ENCODE measurements at places on chromosomes 3 and 15.

GRCh38 chr3:71110385-71111222 lies 472.9 kb downstream of the FOXP1 start:
- DNase-seq: no peak

GRCh38 chr15:62821384-62822131 lies 221.0 kb upstream of the TPM1 start:
- DNase-seq: no peak

DNA sequence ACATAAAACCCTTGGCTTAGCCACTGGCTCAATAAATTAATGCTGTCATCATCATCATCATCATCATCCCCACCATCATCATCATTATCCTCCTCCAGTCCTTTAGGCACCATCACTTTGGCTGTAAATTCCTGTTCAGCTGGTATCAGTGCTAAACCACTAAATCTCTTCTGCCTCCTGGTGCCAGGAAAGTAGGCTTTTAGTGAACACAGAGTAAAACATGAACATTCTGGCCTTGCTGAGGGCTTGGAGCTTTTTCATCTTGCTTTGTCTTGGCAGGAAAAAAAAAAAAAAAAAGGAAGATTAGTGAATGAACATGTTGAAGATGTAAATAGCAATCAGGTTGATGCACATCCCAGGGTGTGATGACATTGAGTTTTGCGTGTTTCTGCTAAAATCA lies 67.3 kb upstream of the EIF1B start:
- no peak for DNase-seq

- DNase-seq: no peak
Measured at GRCh38 chr3:194397757-194398312, 1.2 kb downstream of the GP5 start.

GRCh38 chr3:184078851-184079250 lies 18.0 kb upstream of the HTR3E start:
- no peak for DNase-seq

- DNase-seq: no peak
Measured at GRCh38 chr3:98930413-98930812, 28.9 kb upstream of the DCBLD2 start.

DNA sequence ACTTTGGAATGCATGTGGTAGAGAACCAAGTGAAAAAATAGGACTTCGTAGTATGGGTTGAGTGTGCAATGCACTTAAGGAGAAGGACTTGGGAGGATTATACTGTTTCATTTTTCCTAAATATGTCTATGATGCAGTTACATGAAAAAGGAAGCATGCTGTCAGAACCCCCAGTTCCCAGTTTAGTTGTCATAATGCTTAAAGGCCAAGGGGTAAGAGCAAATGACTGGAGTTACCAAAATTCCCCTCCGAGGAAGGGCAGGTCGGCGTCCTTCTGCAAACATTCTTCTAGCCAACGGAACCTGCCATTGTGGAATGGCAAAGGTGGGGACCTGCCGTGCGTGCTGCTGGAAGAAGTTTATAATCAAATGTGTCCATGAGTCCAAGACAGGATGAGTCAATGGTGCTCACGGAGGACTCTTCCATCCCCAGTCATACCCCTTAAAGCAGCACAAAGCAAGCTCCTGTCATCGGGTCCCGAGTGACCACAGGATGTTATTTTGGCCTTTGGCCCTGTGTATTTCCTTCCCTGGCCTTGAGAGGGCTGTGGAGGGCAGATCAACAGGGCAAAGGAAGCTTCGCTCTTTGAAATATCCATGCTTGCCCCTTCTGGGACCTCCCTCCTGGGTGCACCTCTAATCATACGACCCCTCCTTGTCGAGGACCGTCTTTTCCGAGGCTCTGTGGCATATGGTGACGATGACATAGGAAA lies 93.2 kb downstream of the SLCO3A1 start:
- DNase-seq: no peak

- no peak for DNase-seq
Measured at GRCh38 chr15:63246691-63247469, 30.5 kb upstream of the APH1B start.

DNA sequence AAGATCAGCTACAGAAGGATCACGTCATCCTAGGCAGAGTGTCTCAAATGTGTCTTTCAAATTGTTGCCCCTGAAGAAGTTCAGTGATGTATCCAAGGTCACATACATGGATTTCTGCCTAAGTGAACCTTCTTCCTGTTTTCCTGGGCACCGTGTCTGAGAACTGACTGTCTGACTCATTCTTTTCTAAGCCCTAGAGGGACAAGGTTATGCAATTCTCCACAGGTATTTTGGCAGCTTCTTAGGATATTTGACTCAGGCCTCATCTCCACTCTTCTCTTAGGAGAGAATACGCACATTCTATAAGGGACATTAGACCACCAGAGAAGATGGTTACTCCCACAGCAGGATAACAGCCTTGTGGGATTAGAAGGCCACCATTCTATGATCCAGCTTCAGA lies 391.9 kb upstream of the THBS1 start:
- DNase-seq: no peak

DNA sequence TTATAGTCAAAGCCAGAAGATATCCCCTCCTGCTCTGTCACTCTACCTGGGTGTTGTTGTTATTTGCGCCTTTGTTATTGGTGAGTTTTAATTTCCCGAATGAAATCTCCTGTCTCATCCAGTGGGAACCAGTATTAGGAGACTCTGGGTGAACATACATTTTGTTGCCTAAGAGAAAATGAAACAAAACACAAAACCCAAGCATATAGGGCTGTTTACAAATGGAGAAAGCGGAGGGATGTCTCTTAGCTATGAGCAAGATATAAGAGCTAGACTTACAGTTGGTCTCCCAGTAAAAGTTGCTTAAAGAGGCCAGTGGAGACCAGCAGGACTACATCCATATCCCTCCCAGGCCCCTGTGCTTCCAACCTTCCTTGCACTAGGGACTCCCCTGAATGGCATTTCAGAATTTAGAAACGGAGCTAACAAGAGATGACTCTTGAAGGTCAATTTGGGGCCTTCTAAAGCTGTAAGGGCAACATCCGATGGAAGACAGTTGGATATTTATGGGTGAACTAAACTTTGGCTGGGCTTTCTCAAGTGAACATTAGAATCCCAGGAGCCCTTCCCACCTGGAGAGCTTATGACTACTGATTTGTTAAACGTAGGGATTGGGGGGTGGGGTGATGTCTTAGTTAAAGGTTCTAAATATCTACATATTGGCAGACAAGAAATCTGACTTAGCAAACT lies 2.7 kb downstream of the EOMES start:
- no peak for DNase-seq

GRCh38 chr3:67400476-67400875 lies 253.9 kb downstream of the SUCLG2 start:
- no peak for DNase-seq

DNA sequence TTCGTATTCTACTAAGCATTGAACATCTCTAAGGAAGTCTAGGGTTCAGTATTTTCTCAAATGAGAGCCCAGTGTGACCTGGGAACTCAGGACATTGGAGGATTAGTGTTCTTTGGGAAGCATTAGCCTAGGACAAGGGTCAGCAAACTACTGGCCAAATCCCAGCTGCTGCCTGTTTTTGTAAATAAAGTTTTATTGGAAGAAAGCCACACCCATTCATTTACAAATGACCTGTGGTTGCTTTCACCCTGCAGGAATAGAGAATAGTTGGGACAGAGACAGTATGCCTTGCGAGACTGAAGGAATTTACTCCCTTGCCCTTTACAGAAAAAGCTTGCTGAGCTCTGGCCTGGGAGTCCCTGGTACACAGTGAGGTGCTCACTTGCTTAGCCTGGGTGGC lies 20.6 kb downstream of the SLC6A11 start:
- DNase-seq: no peak

GRCh38 chr3:58487140-58487886 lies 4.6 kb upstream of the KCTD6 start:
- no peak for DNase-seq

DNA sequence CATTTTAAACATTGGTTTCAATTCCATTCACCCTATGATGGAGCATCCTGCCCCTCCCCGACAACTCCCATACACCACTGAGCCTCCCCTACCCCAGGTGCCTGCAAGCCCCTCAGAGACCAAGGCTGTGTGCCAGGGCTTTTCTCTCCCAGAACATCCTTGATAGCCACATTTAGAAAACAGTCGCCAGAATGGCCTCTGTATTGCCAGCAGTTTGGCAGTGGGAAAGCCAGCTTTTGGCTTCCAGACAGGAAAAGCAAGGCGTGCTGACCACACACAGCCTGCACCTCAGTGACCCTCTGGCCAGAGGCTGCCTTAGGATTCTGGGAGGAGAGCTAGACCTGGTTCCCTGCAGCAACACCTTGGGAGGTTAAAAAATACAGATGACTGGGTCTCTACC lies 18.2 kb upstream of the HRH1 start:
- DNase-seq: no peak

DNA sequence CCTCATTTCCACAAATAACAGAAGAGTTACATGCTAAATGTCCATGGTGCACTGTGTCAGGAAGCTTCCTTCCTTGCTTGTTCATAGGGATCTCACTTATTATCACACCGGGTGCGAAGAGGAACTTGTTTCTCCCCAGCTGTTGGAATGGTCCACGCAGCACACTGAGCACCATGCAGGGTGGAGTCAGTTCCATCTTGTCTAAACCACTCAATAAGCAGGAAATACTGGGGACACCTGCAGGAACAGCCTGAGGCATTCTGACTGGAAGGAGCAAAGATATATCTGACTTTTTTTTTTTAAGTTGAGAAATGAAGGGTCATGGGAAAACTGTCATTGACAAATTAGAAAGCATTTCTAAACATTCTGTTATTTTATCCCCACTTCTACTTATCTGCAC lies 70.0 kb upstream of the WDR72 start:
- no peak for DNase-seq

GRCh38 chr3:150609988-150610387 lies 6.9 kb downstream of the SELENOT start:
- DNase-seq: no peak

GRCh38 chr15:78044407-78045155 lies 32.9 kb downstream of the TBC1D2B start:
- no peak for DNase-seq

DNA sequence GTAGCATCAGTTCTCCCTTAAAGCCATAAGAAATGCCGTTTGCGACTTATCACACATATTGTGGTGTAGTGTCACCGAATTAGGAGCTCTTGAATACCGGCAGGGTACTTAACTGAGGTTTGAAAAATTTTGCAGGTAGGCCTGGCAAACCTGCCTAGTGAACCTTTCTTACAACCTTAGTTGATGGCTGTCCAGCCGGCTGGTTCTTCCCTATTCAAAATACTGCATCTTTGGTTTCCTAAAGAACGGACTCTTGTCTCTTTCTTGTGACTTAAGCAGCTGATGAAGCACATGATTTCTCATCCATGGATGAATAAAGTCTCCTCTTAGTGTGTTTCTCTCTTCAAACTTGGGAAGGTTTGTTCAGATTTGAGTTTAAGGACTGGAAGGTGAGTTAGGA lies 1.5 kb downstream of the RAB7A start:
- no peak for DNase-seq

- DNase-seq: no peak
Measured at GRCh38 chr15:33448961-33449606, 138.3 kb downstream of the RYR3 start.

DNA sequence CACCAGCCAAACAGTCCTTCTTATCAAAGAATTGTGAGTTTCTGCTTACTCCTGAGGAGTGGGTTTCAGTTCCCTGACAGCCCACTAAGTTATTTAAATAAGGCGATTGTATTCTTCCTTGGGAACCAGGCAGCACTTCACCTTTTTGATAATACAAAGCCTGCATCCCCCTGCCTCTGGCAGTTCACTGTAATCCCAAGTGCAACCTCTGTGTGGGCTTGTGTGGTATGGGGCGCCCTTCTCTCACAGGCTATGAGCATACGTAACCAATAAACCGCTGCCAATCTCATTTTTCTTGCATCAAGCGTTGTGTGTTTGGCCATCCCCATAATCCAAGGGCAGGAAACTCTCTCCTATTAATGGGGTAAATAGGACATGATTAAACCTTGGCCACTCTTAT lies 1025.6 kb downstream of the NSUN3 start:
- no peak for DNase-seq

- no peak for DNase-seq
Measured at GRCh38 chr3:184761075-184761841, 49.4 kb upstream of the MAGEF1 start.

DNA sequence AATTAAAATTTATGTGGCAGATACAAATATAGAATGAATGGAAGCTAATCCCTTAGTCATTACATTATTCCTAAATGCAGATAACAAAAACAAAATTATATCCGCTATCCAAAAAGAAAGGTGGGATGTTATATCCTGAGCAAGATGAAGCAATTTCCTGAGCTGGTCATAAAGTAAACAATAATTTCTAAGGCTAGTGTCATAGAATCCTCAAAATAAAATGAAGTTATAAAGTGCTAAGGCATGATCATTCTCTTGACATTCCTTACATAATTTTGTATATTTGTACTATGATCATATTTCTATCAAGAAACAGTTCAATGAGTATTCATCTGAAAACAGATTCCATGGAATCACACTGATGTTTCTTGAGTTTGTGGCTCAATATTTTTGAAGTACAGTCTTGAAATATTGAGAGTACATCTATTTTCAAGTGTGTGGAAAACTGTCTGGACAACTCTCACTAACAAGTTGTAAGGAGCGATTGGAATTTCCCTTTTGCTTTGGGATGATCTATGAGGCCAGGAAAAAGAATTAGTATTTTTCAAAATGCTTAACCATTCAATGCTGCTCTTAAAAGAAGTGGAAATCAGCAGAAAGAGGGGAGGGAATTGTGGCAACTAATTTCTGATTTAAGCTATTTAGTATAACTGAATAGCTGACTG lies 92.4 kb downstream of the ABI3BP start:
- no peak for DNase-seq

DNA sequence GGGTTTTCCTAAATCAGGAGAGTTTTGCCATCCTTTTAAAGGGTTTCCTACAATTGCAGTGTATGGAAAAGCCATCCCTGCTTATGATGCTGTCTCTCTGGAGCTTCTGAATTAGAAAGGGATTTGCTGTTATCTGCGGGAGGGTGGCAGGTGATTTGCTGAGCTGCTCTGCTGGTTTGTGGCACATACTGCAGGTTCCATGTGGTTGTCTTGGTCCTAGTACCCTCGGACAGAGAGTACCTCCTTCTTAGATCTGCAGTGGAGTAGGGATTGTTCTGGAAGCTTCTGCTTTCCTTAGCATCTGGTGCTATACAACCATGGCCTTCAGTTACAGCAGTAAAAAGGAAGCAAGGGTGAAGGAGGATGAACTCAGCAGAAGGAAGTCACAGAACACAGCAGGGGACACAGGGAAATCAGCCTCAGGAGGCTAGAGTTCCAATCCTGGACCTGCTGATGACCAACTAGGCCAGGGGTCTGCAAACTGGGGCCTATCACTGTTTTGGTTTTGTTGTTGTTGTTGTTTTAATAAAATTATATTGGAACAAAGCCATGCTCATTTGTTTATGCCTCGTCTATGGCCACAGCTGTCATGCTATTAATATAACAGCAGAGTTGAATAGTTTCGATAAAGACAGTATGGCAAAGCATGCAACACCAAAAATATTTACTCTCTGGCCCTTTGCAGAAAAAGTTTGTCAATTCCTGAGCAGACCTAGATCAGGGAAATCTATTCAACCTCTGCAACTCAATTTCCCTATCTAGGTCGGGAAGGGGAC lies 39.5 kb downstream of the STARD5 start:
- no peak for DNase-seq
